ENCODE measurements at places on chromosomes 2 and 18.

DNA sequence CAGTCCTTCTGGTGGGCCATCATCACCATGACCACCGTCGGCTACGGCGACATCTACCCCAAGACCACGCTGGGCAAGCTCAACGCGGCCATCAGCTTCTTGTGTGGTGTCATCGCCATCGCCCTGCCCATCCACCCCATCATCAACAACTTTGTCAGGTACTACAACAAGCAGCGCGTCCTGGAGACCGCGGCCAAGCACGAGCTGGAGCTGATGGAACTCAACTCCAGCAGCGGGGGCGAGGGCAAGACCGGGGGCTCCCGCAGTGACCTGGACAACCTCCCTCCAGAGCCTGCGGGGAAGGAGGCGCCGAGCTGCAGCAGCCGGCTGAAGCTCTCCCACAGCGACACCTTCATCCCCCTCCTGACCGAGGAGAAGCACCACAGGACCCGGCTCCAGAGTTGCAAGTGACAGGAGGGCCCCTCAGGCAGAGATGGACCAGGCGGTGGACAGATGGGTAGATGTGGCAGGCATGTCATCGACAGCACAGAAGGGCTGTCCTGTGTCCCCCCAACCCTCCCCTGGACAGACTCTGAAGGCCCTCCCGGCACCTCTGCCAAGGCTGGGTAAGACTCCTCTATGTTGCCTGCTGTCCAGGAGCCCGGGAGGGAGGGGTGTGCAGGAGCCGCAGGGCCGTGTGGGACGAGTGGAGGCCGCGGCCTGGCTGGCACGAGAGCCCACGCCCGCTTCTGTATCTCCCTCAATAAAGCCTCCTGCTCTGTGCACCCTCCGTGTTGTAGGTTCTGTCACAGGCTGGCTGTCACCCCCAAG, 2.0 kb downstream of the KCNF1 start:
- no peak for DNase-seq

DNA sequence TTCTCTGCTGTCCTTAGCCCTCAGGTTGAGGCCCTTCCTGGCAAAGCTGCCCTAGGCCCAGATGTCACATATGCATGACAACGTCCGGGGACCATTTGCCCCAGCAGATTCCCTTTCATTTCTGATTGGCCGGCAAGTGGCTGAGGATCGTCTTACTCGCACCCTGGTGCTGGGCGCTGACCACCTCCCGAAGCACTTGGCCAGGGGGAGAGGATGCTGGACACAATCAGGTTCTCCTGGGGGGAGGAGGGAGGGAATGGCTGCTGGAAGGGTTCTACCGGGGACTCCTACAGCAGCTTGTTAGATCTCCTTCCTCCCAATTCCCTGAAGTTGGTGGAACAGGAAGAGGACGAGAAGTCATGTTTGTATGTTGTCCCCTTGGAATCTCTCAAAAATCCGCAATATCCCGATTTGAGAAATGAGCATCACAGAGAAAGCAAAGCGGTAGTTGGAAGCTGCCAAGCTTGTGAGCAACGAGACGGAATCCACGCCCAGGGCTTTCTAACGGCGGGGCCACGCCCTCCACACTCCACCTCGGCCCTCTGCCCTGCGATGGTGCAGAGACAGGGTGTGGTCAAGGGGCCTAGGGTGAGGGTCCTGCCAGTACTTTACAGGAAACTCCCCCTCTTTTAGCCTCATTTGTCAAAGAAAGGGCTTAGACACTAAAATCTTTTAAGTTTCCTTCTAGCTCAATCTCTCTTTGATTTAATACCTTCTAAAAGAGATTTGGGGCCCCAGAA, 61.8 kb upstream of the YWHAQ start:
- DNase-seq, result no peak

- no peak for DNase-seq
Measured at GRCh38 chr2:201008296-201008829, 44.9 kb upstream of the ORC2 start.

DNA sequence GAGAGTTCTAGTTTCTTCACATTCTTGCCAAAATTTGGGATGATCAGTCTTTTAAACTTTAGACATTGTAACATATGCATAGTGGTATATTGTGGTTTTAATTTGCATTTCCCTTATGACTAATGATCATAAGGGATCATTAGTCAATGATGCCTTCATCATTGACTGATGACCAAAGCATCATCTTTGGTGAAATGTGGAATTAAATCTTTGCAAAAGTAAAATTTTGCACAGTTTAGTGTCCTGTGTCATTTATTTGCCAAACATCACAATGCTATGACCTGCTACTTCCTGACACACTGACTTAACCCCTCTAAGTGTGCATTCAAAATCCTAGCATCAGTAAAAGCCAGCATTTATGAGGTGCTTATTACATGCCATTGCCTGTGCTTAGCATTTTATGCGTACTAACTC, 58.9 kb upstream of the SLC1A4 start:
- DNase-seq, result no peak

DNA sequence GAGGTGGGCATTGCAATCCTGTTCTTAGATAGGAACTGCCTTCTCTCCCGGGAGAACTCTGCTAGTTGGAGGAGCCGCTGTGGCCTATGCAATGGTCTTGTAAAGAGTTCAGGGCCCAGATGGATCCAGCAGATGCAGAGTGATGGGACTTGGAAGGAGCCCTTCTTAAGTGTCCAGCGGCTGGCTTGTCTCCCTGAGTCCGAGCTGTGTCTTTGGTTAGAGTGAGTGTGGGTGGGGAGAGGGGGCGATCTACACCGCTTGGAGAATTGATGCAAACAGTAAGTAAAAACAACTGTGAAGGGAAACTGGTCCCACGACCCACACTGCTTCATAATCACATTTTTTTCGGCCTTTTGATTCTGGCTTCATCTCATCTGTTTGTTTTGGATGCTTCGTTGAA, 89.8 kb upstream of the CYRIA start:
- DNase-seq, result no peak

DNA sequence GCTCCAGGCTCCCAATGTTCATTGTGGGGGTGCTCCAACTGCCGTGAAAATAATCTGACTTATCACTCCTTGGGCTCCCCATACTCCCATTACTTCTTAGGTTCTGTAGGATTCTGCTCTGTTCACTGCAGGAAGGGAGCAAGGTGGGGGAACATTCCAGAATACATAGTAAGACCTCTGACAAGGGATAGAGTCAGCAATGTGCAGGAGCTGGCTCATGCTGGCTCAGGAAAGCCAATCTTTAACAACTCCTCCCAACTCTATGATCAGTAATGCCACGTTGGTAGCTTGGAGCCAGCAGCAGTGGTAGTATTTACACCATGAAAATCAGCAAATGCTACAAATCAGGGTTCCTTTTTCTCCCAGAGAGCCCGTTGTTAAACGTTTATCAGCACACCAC, 44.4 kb downstream of the FECH start:
- DNase-seq, result no peak

- no peak for DNase-seq
Measured at GRCh38 chr2:69138247-69138772, 125.3 kb downstream of the ANTXR1 start.

GRCh38 chr2:26646986-26647672, 6.0 kb upstream of the CIB4 start:
- no peak for DNase-seq

Measured in stimulated activated CD4-positive, alpha-beta T cell treated with anti-CD3 and anti-CD28 coated beads, Interleukin-12 subunit alpha, Interleukin-12 subunit beta, amount 100 ng/mL, for 24 hours (primary cell).